ENCODE measurements at places on chromosomes 11 and 22. TPM values are rescaled to one million over a fixed set of nuclear protein-coding genes. Genes with fewer than 3 reads are reported as not detected.

GRCh38 chr11:118265954-118266353 is 1.9 kb upstream of the MPZL2 start:
- DNase-seq: no peak

- DNase-seq: no peak
Observed at GRCh38 chr11:14413307-14414069, 54.5 kb upstream of the RRAS2 start.

DNA sequence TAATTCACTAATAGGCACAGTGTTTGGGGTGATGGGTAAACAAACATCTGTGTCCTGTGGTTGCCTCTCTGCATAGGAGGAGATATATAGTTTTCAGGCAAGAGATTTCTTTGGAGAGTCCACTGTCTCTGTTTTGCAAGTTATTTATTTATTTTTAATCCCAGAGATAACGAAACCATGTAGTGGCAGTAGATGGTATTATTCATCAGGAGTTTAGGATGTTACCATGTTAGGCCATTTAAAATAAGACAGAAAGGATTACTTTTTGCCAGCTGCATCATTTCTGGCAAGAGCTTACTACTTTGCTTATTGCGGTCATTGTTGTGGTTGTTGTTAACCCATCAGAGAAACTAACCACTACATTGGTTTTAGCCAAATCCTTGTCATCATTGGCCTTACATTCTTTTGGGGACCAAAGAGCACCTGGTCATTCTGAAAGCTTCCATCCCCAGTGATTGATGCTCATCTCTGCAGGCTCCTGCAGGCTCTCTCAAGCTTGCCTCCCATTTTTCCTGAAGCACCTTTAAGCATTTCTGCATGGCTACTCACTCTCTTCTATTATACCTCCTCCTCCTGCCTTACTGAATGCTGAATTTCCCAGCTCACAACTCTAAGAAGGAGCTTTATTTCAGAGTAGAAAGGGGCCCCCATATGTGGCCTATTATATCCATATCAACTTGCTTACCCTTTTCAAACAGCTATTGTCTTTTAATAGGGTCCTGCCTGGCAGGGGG is 84.4 kb downstream of the CSTPP1 start:
- DNase-seq: no peak

- DNase-seq: no peak
Observed at GRCh38 chr11:67644042-67644441, 4.5 kb upstream of the TBX10 start.

GRCh38 chr11:95500466-95500865 is 269.5 kb upstream of the SESN3 start:
- DNase-seq: no peak

GRCh38 chr22:31983911-31984656 is 39.7 kb downstream of the YWHAH start:
- DNase-seq: no peak

GRCh38 chr11:101269990-101270660 is 140.5 kb upstream of the PGR start:
- no peak for DNase-seq

DNA sequence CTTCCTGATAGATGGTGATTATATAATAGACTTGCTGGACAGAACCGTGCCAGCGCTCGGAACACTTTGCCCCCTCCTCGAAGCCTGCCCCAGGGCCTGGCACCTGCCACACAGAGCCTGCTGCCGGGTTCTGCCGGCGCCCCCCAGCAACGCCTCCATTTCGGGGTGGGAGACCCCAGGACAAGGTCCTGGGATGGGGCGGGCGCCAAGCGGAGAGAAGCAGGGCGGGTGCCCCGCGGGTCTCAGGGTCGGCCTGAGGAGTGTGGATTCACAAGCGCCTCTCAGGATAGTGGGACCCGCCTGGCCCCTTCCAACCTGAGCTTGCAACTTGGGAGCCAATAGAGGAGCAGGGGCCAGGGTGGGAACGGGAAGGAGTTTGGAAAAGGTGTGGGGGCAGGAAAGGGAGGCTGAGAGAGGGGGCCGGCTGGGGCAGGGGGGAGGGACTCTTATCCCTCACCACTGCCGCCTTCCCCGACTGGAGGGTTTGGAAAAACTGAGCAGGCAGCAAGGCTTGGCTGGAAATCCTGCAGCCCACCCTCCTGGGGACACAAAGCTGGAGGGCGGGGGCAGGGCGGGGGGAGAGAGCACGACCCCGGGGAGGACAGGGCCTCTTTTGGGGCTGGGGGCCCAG is 3.3 kb upstream of the BCL9L start:
- DNase-seq: no peak

DNA sequence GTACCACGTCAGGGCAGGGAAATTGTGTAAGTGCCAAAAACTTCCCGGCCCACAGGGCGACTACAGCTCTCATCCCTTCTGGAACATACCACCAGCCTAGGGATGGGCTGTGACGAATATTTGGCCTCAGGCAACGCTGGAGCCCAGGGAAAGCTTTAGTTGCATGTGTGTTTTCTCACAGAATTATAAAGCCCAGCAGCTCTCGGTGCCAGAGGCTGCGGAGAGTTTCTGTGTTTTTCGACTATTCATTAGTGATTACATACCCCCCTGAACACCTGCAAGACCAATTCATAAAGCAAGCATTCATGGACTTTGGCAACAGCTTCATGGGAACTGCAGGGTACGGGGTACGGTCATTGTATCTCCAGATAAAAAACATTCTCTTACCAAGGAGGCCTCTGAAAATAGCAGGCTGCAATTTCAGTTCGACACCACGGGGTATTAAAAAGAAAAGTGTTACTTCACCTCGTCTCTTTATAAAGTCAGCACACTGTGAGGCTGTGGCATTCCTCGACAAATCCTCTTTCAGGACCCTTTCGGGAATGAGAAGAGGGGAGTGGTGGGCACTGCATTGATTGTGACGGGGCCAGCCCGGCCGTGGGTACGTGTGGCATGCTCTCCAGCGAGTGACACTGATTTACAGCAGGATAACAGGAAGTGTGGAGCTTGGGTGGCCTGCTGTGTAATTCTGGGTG is 243.6 kb upstream of the SORL1-AS1 start:
- no peak for DNase-seq

DNA sequence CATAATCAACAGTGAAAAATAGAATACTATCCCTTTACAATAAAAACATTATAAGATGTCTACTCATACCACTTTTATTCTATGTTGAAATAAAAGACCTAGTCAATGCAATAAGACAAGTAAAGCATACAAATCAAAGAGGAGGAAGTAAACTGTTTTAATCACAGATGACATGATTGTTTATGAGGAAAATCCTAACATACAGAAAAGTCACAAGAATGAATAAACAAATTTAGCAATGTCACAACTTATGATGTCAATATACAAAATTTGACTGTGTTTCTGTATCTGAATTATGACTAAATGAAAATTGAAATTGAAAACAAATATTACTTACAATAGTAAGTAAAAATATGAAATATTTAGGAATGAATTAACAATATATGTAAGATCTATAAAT is 221.9 kb upstream of the GRIA4 start:
- DNase-seq: no peak

DNA sequence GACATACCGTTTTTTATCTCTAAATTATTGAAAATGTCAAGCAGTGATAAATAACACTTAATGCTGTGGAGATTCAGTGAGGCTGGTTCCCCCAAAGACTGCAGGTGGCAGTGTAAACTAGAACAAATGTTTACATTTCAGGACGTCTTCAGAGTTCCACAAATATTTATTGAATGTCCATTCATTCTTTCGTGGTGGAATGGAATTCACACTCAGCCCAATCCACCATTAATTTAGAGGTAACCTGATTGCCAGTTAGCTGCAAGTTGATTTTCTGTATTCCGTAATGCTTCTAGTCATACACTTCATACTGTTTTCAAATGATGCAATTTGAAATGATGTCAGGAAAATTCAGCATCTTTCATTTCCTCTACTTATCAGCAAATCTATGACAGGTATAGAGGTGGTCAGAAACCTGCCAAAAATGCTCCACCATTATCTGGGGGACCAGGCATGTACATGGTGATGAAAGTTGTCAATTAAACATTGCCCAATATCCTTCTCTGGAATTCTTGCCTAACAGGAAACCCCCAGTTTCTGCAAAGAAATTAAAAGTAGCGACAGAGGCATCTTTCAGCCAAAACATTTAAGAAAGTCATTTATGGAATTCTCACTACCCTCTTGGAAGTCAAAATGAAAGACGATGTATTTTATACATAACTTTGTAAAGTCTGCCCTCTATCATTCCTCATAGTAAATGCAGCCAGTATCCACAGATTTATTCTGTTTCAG is 94.3 kb upstream of the BMAL1 start:
- peak; percentile 11 for DNase-seq

- peak; percentile 11 for DNase-seq
Observed at GRCh38 chr11:21888814-21889213, 304.1 kb upstream of the ANO5 start.

DNA sequence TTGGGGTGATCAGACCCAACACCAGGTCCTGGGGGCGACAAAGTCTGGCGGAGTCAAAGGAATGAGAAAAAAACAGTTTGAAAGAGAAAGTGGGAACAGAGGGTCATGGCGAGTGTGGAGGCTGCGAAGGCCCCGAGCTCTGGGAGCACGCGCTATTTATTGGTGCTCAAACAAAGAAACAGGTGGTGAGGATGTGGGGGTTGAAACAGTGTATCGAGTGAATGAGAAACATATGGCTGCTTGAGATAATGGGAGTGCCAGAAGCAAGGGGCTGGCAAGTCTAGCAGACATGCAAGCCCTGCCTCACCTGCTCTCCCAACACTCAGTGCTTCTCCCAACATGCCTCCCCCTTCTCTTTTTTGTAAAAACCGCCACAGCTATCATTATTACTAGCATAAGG is 7.8 kb upstream of the DUSP18 start:
- no peak for DNase-seq

- no peak for DNase-seq
Observed at GRCh38 chr22:33504941-33505625, 415.2 kb downstream of the LARGE1 start.

APOBEC3B gene
- 5.1 TPM for total RNA-seq

PRR33 gene
- not detected for total RNA-seq

LGR4 gene
- total RNA-seq: 59.8 TPM

ARL14EP gene
- total RNA-seq: 22.5 TPM

NFAM1 gene
- not detected for total RNA-seq

MS4A14 gene
- total RNA-seq: not detected

All from NCI-H460 (cell line).